ENCODE measurements at places on chromosomes 4 and X. TPM values are rescaled to one million over a fixed set of nuclear protein-coding genes. Genes with fewer than 3 reads are reported as not detected.

The GAGE12E gene
- not detected for total RNA-seq

The ANOS1 gene
- total RNA-seq, result not detected

The EDA2R gene
- total RNA-seq, result 2.3 TPM

The AADAT gene
- not detected for total RNA-seq

The NPY1R gene
- not detected for total RNA-seq

All from activated T-helper 2 cell treated with anti-CD3 and anti-CD28 coated beads, Interferon-gamma antibody, Interleukin-2, Interleukin-4, amounts not matched to agents 10 μg/mL and 5 μg/mL and 100 μg/mL, durations not matched to agents 14 hours and 24 hours and 36 hours (primary cell).